ENCODE measurements at places on chromosomes 2 and 18. TPM values are rescaled to one million over a fixed set of nuclear protein-coding genes. Genes with fewer than 3 reads are reported as not detected.

DNA sequence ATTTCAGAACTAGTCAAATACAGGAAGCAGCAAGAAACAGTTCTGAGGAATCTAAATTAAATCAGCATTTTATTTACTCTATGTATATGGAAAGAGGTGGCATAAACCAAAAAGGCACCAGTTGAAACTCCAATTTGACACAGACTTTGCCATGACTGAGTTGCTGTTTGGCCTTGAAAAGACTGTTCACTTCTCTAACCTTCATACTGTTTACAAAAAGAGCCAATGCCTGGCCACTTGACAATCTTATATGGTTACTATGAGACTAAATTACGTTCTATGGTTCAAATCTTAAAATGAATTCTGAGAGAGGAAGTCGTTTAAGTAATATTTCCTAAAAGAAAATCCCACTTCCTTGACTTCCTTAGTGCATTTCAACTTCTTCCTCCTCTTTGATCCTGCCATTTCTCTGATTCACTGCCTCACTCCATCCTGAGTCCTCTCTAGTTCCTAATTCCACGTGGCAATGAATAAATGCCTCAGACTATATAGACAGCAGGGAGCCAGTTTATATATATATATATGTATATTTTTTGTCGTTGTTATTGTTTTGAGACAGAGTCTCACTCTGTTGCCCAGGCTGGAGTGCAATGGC lies 13.2 kb downstream of the CEP76 start:
- 0 out of 2 replicates have a peak, but pooled peaks cover 8% of the 10 kb centered on the region for H3K27me3 ChIP-seq
- H3K36me3 ChIP-seq: peaks cover 24% of the 10 kb centered on the region
- peaks cover 11% of the 10 kb centered on the region for H3K4me1 ChIP-seq

DNA sequence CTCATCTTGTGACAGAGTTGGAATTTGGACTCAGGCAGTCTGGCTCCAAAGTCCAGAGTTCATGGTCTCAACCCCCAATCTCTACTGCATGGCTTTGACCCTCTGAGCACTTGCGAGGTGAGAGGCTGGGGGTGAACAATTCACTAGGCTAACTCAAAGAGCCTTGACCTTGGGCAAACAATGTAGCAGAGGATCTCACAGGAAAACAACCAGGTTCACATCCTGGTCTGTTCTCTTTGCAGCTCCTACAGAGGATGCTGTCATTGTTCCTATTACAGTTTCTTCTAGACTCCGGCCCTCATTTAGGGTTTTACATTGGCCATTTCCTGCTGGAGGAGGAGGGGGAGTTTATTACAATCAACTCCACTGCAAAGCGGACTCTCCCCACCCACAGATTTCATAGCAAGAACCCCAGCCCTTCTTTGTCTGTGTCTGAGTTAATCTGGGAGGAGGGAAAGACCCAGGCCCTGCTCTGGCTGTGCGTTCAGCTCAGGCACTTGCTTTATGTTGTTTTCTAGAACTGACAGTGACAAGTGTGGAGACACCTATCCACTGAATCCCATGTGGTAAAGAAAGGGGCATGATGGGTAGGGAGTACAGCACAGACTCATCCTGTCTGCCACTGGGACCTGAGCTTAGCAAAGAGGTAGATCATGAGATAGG lies 101.6 kb downstream of the LBH start:
- 0 out of 2 replicates have a peak, but pooled peaks cover 5% of the 10 kb centered on the region for H3K4me1 ChIP-seq
- no peak overlapping the region for H3K27ac ChIP-seq
- DNase-seq: no peak
- H3K4me3 ChIP-seq: no peak overlapping the region

Gene SEPTIN10
- 99.8 TPM for total RNA-seq

DNA sequence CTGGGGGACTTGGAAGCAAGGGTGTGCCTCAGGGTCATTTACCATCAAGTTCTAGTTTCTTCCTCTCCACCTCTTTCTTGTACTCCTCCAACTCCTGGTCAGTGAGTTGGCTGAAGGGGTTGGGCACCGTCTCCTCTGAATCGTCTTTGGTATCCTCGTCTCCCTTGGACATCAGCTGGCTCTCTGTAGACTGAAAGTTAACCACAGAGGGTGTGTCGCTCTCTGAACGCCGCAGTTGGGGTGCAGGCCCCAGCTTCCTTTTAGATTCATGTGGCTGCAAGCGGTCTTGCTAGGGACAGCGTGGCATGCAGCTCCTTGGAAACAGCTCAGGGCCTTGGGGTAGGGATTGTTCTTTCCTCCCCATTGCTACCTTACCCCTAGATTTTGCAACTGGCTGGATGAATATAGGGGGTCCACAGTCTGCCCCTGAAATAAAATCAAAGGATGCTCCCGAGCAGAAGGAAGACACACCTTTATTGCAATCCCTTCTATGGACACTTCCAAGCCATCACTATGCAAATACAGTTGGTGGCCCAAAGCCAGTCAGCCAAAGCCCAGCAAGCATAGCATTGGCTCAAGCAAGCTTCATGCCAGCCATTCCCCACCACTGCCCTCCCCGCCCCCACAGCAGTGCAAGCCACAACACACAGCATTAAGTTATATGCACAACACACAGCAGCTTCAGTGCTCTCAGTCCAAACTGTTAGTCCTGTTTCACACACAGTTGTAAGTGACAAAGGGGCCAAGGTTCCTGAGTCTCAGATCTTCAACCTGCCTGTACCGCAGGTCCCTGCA lies 93.2 kb downstream of the ADD2 start:
- no peak overlapping the region for H3K27ac ChIP-seq
- no peaks in the 10 kb centered on the region for H3K4me1 ChIP-seq
- peaks cover 2% of the 10 kb centered on the region for H3K27me3 ChIP-seq
- H3K4me3 ChIP-seq: no peak overlapping the region
- no peaks in the 10 kb centered on the region for H3K36me3 ChIP-seq

Gene FSHR
- not detected for total RNA-seq

DNA sequence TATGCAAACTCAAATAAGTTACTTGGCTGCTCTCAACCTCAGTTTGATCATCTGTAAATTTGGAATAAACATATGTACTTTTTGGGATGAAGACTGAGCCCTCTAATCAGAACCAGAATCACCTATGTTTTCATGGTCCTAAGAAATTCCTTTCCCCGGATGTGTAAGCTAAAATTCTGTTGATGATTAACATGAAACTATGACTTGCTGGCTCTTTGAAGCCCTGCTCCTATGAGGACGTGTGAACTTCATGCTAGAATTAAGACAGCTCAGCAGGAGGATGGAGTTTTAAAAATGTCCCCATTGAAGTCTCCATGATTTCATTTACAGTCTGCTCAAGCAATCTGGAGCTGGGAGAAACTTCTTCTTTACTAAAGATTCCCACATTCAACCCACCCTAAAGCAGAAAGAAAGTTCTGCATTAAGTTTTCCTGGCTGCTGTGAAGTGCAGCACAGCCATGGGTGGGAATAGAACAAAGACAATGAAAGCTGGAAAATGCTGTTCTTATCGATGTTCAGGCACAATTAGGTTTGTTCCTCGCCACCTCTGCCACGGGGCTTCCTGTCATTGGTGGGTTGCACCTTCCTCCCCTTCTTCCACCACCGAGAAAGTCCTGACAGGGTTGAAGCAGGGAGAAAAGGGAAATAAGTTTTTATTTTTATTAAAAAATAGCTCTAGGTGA lies 50.9 kb downstream of the ADCYAP1 start:
- H3K4me3 ChIP-seq: no peak overlapping the region
- no peak overlapping the region for H3K27ac ChIP-seq
- no peaks in the 10 kb centered on the region for H3K36me3 ChIP-seq
- peaks cover 7% of the 10 kb centered on the region for H3K4me1 ChIP-seq

DNA sequence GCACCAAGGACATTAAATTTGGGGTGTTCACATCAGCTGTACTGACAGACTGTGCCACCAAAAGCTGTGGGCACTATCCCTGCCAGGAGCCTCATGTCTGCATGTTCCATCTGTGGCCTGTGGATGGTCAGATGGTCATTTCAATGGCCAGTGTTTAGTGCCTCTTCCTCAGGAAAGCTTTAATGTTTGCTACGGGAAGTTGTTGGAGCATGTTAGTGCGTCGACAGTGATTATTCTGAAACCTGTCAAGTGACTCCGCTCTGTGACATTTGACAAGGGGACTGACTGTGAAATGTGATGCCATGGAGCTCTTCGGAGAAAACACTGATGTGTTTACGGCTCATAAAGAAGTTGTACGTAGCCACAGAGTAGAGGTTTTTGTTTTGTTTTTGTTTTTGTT lies 18.7 kb upstream of the RGPD4 start:
- H3K4me1 ChIP-seq: peaks cover 13% of the 10 kb centered on the region
- no peaks in the 10 kb centered on the region for H3K27me3 ChIP-seq
- H3K36me3 ChIP-seq: no peaks in the 10 kb centered on the region
- no peak for DNase-seq
- H3K4me3 ChIP-seq: no peak overlapping the region

Gene NTSR2
- not detected for total RNA-seq

Gene VIL1
- not detected for total RNA-seq

DNA sequence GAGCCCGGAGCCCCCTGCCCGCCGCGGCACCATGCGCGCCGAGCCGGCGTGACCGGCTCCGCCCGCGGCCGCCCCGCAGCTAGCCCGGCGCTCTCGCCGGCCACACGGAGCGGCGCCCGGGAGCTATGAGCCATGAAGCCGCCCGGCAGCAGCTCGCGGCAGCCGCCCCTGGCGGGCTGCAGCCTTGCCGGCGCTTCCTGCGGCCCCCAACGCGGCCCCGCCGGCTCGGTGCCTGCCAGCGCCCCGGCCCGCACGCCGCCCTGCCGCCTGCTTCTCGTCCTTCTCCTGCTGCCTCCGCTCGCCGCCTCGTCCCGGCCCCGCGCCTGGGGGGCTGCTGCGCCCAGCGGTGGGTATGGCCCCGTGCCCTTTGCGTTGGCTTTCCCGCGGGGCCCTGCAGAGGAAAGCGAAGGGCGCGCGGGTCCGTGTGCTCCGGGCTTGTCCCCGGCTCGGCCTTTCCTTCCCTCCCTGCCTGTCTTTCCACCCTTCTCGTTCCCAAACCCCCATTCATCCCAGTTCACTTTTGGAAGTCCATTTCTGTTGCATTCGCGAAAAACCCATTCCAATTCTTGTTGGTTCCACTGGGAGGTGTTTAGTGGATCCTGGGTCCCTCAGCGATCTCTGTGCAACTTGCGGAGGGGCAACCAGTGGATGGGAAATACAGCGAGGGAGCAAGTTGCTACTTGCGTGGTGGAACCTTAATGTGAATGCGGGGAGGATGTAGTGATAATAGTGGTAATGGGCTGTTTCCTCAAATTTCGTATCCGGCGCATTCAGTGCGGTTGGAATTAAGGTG lies 599 bp downstream of the ADAM23 start:
- H3K4me3 ChIP-seq: peak overlapping the region; percentile 37
- peak; percentile 22 for DNase-seq
- no peak overlapping the region for H3K27ac ChIP-seq
- no peaks in the 10 kb centered on the region for H3K36me3 ChIP-seq

- peaks cover 79% of the 10 kb centered on the region for H3K36me3 ChIP-seq
- H3K4me1 ChIP-seq: peaks cover 86% of the 10 kb centered on the region
- DNase-seq: no peak
Measured at GRCh38 chr18:48925491-48925780, 25.3 kb downstream of the SMAD7 start.

GRCh38 chr2:179842498-179843153 lies 18.8 kb downstream of the ZNF385B start:
- H3K27ac ChIP-seq: no peak overlapping the region
- 0 out of 2 replicates have a peak, but pooled peaks cover under 1% of the 10 kb centered on the region for H3K4me1 ChIP-seq

DNA sequence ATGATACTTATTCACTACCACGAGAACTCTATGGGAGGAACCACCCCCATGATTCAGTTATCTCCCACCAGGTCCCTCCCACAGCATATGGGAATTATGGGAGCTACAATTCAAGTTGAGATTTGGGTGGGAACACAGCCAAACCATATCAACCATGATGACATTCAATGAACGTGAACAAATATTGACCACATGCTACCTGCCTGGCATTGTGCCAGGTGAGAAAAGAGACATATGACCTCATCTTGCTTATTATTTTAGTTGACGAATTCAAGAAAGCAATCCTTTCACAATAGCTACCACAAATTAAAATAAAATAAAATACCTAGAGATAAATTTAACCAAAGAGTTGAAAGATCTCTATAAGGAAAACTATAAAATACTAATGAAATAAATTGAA lies 286.5 kb upstream of the CRIM1 start:
- no peaks in the 10 kb centered on the region for H3K36me3 ChIP-seq
- DNase-seq: no peak
- H3K27ac ChIP-seq: no peak overlapping the region
- H3K27me3 ChIP-seq: no peaks in the 10 kb centered on the region
- H3K4me1 ChIP-seq: no peaks in the 10 kb centered on the region

DNA sequence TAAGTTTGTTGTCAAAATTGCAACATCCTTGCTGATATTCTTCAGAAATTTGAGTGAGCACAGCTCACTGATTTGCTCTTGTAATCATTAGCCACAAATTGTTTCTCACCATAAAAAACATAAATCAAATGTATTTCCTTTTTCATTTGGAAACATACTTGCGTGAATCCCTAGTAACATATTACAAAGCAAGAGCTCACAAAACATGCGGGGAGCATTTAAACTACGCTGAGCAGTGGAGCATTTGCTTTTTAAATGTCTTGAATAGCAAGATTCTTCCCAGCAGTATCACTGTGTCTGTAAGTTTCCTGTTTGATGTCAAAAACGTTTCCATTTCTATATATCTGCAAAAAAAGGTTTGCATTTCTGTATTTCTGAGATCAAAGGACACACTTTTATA lies 788.3 kb upstream of the SALL3 start:
- no peak overlapping the region for H3K27ac ChIP-seq
- no peaks in the 10 kb centered on the region for H3K4me1 ChIP-seq
- no peak for DNase-seq
- no peak overlapping the region for H3K4me3 ChIP-seq

Gene GATA6
- 3.5 TPM for total RNA-seq

GRCh38 chr2:212669761-212670160 lies 131.2 kb upstream of the ERBB4 start:
- H3K4me3 ChIP-seq: no peak overlapping the region
- no peaks in the 10 kb centered on the region for H3K4me1 ChIP-seq
- H3K36me3 ChIP-seq: no peaks in the 10 kb centered on the region
- no peaks in the 10 kb centered on the region for H3K27me3 ChIP-seq
- no peak for DNase-seq
- no peak overlapping the region for H3K27ac ChIP-seq

Gene UGP2
- 227 TPM for total RNA-seq

Gene FAHD2A
- 42.5 TPM for total RNA-seq

DNA sequence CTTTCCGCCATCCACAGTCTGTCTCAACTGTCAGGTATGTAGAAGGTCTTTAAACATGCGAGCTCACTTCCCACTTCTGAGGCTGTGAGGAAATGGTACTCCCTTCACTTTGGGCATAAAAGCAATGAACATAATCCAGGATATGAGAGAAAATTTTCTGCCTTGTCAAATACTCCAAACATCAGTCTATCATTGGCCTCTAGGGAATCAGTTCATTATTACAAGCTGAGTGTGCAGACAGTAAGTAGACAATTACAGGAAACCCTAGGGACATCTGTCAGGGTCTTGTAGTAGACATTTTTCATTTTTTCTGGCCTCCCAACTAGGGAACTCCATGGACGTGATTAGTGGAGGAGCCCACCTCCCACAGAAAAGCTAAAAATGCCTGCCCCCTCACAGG lies 13.6 kb upstream of the APCDD1 start:
- H3K27me3 ChIP-seq: peaks cover 11% of the 10 kb centered on the region
- no peak overlapping the region for H3K27ac ChIP-seq
- H3K36me3 ChIP-seq: no peaks in the 10 kb centered on the region
- peaks cover 4% of the 10 kb centered on the region for H3K4me1 ChIP-seq

Data from SJSA1 (cell line).